ENCODE measurements at places on chromosomes 6 and 20.
A peak's percentile ranks its signal among the peaks of the same experiment; 100 is the strongest.

- no peak for DNase-seq
Measured at GRCh38 chr6:30200551-30201281, 12.5 kb downstream of the TRIM26 start.

GRCh38 chr6:36907781-36908180 lies 22.0 kb downstream of the C6orf89 start:
- DNase-seq = peak; percentile 47

GRCh38 chr20:8398263-8399051 lies 266.4 kb downstream of the PLCB1 start:
- no peak for DNase-seq

- no peak for DNase-seq
Measured at GRCh38 chr20:34083781-34084180, 28.3 kb downstream of the EIF2S2 start.

DNA sequence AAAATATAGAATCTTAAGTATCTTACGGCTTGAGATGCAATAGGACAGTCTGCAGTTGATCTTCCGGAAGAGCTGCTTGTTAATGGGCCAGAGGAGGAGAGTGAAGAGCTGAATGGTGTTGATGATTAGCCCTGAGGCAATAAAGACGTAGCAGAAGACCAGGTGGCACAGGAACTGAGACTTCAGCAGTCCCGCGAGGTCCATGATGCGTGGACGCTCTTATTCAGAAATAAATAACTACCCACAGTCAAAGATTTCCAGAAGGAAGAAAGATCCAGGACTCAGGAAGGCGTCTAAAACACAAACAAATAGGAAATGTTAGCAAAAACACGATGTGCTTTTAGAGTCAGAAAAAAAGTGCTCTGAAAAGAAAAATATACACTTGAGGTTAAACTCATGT lies 41.9 kb downstream of the AGPAT4 start:
- no peak for DNase-seq

DNA sequence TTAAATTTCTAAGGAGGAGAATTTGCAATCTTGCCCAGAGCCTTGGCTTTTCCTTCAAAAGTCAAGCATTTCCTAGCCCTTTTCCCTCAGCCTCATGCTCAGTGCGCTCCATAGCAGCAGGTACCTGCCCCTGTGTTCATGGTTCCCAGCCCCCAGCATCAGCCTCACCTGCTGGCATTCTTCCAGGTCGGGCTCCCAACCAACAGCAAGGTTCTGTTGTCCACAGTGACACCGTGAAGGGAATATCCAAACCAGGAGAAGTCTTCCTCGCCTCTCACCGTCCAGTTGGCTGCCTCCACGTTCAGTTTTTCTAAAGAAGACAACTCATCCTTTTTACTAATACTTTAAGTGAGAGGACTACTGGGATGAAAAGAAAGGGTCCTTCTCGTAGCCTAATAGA lies 42.7 kb downstream of the GPLD1 start:
- no peak for DNase-seq
